Glutamatergic neuron (in vitro differentiated cells): ENCODE measurements at places on chromosomes 6 and 20. TPM values are rescaled to one million over a fixed set of nuclear protein-coding genes. Genes with fewer than 3 reads are reported as not detected.

Gene SOX18
- total RNA-seq = 0.66 TPM

Gene POPDC3
- 10.9 TPM for total RNA-seq

Gene MACROD2
- total RNA-seq = 8.7 TPM

Gene PI3
- total RNA-seq = not detected

Gene SPTLC3
- total RNA-seq = not detected

Gene ZNF334
- total RNA-seq = 32.9 TPM

DNA sequence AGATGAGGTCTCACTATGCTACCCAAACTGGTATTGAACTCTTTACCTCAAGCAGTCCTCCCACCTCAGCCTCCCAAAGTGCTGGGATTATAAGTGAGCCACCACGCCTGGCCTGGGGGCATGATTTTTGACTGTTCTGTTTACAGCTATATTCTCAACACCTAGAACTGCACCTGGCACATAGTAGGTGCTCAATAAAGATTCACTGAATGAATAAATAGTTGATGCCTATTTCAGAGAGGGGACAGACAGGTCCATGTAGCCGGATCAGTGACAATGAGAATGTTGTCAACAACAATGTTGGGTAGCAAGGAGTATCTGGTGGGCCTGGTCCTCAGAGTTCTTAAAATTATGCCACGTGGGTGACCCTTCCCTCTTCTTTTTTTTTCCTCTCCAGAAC lies 8.9 kb downstream of the TRAF3IP2 start:
- no peak for DNase-seq

DNA sequence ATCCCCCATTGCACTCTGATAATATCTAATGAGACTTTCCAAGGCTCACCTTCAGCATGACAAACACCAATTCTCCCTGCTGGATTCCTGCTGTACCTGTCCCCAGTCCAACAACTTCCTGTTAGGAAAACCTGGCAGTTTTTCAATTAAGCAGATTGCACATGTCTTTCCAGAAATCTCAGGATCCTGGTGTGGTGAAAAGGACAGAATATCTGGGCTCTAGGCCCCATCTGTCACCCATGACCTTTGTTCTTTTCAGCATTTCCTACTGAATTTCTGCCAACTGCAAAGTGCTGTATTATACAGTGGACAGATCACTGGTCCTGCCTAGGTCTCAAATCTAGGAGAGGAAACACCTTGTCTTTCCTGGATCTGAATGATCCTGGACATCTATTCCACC lies 27.7 kb upstream of the DTNBP1 start:
- no peak for DNase-seq

DNA sequence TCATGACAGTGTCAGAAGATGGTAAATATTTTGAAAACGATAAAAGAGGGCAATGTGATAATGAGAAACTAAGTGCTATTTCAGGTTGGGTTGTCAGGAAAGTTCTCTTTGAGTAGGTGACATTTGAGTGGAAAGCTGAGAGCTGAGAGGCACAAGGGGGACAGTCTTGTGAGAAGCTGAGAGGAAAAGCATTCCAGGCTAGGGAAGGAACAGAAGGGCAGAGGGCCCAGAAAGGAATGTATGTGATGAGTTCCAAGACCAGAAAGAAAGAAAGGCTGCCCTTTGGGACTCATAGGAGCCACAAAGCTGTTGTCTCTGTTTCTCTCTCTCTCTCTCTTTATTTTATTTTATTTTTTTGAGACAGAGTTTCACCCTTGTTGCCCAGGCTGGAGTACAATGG lies 7.6 kb upstream of the RNF182 start:
- no peak for DNase-seq

GRCh38 chr6:138387577-138388368 lies 10.1 kb downstream of the SMIM28 start:
- DNase-seq = no peak

- DNase-seq = no peak
Measured at GRCh38 chr20:5067877-5068645, 51.7 kb downstream of the PCNA start.

GRCh38 chr6:133183691-133184090 lies 57.5 kb upstream of the EYA4 start:
- DNase-seq = no peak

DNA sequence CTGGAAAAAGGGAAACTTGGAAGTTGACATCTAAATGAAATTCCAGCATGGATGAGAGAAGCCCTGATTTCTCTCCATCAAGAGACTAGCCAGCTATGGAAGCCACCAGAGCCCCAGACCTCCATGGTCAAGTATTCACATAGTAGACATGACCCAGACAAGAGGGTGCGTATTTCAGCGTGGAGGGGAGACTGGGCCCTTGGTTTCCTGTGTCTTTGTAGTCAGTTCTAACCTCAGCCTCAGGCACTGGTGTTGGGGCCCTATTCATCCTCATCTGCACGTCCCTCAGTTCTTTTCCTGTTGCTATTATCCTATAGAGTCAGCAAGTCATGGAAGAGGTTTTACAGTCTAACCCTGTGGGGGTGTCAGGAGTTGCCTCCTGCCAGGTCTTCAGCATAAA lies 12.5 kb downstream of the GNL1 start:
- no peak for DNase-seq

- no peak for DNase-seq
Measured at GRCh38 chr6:130423044-130423443, 57.2 kb downstream of the TMEM200A start.

GRCh38 chr6:167966540-167966905 lies 30.9 kb upstream of the KIF25 start:
- DNase-seq = no peak

DNA sequence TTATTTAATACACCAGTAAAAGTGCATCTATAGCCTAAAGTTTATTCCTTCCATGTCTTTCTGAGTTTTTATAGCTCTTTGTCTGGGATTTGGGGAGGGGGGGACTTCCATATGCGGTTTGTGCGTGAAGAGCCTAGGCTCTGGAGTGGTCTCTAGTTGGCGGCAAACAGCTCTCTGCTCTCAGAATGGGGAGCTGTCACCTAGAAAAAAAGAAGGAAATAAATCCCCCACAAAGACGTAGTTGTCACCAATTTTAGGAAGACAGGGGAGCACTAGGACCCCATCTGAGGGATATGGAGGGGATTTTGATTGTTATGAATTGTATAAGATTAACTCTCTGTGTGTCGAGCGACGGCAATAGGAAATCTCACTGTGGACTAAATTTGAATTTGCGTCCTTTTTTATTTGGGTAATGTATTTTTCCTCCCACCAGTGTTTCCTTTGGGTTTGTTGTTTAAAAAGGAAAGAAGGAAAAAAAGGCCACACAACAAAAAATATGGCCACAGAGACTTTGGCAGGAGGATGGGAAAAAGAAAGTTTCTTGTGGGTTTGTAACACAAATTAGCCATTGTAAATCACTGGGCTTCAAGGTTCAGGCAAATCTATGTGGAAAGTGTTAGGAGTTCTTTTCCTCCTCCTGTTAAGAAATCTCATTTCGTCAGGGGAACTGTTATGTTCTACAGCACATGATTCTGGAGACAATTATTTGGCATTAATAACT lies 7.4 kb downstream of the POU3F2 start:
- DNase-seq = no peak

GRCh38 chr6:138289739-138290138 lies 71.4 kb upstream of the PBOV1 start:
- DNase-seq = peak; percentile 34

DNA sequence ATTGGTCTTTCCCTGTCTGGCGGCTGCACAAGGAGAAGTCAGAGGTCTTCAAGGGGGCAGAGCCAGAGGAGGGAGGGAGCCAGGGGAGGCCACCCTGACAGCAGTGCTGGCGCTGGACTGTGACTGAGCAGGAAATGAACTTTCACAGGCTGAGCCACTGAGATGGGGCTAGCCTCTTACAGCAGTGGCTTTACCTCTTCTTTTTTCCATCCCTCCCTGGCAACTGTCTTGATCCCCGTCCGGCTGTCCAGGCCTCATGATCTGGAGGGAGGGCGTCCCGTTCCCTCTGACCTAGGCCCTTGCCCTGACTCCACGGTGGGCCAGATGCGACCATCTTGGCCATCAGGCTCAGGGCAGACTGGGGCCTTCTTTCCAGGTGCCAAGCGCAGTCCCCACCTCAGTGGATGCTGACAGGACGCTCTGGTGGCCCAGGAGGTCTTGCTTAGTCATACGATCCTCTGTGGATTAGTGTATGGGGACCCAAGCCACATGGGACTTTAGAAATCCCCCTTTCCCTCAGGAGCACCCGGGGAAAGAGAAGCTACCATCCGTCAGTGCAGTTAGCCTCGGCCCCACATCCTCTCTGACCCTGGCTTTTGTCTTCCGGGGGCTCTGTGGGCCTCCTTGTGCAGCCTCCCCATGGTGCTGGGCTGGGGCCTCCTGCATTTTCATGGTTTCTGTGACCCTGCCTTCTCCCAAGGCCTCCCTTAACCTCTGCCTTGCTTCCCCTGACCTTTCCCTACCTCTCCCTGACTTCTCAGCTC lies 57.4 kb upstream of the CCDC167 start:
- no peak for DNase-seq

- DNase-seq = no peak
Measured at GRCh38 chr20:49032455-49032854, 13.7 kb upstream of the CSE1L start.

DNA sequence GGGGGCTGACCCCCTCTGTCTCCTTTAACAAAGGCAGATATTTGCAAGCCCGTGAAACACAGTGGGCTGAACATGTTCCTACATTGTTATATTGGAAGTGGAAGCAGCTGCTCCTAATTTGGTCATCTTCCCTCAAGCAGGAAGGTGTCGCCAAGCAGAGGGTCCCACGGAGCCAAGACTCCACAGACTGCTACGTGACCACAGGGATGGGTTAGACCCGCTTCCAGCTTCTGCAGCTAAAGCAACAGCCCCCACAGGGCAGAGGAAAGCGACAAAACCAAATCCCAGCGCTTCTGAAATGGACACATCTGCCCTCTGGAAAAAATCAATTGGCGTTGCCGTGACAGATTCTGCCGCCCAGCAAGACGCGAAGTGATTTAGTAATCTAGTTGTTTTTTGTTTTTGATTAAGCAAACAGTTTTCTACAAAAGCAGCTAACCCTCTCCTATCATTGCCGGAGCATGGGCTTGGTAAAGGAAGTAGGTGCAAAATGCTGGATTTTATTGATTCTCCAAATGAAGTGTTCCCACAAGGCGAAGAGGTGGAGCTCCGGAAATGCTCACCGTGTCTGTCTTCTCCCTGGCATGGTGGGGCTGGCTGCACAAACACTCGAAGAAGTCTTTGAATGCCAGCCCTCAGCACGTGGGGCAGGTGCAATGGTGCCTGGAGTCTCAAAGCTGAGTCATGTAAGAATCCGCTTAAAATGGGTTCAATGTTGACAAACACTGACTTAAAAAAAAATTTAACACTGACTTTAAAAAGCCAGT lies 79.4 kb upstream of the FRMD1 start:
- no peak for DNase-seq
